ENCODE measurements at places on chromosomes 2 and 18.

- no peak for DNase-seq
Observed at GRCh38 chr2:1226766-1227165, 186.5 kb upstream of the TPO start.

DNA sequence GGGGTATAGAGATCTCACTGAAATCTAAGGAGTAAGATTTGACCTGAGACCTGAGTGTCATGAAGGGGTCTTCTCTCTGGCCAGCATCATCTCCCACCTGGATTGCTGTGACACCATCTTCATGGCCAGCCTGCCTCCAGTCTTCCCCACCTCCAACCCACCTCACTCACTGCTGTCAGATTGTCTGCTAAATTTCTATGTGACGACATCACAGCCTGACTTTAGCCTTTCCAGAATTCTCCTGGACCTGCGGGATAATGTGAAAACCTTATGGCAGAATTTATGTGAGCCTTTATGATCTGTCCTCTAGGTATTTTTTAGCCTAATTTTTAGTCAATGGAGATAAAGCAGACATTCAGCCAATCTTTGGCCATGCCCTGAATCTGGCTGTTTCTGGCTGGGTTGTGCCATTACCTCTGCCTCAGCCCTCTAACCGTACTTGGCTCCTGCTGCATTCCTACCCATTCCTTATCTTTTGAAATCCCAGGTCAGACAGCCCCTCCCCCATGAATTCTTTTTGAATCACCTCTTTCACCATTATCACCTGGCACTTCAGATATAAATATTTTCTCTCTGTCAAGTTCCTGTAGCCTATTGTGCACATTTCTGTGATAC is 66.4 kb upstream of the MMADHC start:
- no peak for DNase-seq

DNA sequence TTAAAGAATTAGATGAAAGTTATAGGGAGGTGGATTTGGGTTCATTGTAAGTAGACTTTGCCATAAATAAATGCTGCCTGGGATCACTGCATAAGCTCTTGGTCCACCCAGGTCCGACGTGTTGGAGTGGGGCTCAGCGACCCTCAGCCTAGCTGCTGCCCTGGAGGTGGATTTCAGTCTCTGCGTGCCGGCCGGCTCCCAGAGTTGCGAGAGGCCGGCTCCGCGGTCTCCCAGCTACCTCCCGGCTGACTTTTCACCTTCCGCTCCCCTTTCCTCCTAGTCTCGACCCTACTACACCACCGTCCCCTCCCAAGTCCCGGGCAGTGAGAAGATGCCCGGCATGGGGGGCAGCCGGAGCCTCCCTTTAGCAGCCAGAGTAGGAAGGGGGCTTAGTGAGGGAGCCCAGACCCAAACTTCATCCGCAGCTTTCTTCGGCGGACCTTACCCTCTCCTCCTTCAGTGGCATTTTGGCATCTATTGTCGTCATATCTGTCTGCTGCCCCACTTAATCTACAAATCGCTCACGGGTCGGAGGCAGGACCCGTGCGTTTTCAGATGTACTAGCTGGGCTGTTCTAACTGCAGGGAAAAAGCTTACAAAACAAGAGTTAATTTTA is 8.1 kb downstream of the EMX1 start:
- DNase-seq, result no peak

DNA sequence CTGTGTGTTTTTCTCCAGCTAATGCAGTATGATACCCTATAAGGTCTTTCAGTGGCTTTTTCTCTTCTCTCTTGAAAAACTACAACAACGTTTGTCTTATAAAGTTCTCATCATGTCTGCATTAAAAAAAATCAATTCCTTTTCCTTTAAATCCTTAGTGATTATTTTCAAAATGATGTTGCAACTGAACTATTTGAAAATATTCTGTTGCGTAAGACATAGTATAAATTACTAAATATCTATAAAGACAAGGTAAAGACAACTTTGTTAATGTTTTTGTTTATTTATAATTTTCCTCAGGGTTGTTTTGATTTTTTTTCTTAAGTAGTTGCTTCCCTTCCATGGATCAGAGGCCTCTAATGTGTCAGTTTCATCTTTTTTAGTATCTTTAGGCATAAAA is 21.2 kb downstream of the PARD3B start:
- no peak for DNase-seq

DNA sequence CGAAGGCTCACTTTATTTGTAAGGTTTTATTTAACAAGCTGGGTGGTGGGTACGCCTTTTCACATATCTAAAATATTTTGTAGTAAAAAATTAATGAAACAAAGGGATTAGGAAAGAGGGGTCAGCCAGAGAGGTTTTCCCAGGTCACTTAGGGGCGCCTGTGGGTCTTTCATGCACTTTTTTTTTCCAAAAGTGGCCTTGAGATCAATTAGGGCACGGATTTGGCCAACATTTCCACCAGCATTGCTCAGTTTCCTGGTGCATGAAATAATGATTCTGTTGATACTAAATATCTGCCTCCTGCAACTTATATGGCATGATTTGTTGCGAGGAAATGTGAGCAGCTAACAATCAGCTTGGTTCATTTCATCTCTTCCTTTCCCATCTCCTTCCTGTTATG is 67.6 kb upstream of the ZCCHC2 start:
- DNase-seq, result no peak

- DNase-seq, result peak; percentile 68
Observed at GRCh38 chr18:10926621-10927161, 222.7 kb downstream of the PIEZO2 start.

DNA sequence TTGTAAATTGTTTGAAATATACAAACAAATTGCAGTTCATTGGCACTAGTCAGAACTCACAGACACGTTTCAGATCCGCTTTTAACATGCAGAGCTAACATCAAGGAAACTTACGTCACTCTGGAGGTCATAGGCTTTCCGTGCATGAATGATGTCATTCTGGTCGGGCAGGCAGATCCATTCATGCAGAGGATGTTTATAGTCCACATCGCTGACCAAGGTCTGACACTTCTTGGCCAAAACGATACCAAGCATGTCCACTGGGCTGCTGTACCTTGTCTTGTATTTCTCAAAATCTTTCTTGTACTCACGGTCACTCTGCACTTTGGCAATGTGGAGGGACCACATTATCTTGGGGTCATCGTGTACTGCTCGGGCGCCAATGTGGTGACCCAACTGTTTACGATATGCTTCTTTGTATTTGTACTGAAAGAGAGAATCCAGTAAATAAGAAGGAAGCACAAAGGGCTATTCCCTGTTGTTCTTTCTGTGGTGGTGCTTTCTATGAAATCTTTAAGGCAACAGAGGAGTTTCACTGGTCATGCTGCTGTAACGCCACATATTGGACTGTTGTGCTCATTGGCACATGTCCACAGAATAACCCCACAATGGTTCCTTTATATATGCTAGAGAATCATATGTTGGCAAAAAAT is 114.8 kb downstream of the NEB start:
- DNase-seq, result no peak

DNA sequence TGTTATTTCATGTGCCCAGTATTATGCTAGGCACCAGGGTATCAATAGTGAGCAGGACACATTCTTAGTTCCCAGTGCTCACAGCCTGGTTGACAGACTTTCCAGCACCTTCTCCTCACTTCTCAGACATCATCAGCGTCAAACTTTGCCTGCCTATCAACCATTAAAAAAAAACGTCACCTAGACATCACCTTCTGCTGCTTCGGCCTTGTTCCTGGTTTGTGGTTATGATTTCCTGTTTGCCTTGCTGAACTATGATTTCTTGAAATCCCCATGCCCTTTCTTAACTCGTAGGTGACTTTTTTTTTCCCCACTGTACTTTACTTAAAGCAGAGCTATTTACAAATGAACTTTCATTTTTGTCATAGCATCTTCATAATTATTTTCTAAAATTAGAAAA is 60.4 kb upstream of the NABP1 start:
- no peak for DNase-seq

GRCh38 chr2:127197475-127198385 is 22.4 kb downstream of the CYP27C1 start:
- peak; percentile 59 for DNase-seq

DNA sequence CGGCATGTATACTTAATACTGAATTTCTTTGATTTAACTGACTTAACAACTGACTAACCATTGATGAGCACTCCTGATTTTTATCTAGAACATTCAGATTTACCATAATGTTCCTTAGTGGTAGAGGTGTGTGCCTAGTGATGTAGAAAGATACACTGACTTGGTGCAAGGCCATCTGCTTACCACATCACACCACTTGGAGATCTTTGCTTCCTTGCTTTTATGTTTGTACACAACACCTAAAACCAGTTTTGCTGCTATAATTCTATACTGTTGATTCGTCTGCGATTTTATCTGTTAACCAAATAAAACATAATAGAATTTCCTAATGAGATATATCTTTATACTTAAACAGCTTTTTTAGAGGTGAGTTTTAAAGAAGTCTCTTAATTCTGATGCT is 3.9 kb upstream of the FARP2 start:
- no peak for DNase-seq

GRCh38 chr2:211070547-211070946 is 514.1 kb downstream of the CPS1 start:
- DNase-seq, result no peak

DNA sequence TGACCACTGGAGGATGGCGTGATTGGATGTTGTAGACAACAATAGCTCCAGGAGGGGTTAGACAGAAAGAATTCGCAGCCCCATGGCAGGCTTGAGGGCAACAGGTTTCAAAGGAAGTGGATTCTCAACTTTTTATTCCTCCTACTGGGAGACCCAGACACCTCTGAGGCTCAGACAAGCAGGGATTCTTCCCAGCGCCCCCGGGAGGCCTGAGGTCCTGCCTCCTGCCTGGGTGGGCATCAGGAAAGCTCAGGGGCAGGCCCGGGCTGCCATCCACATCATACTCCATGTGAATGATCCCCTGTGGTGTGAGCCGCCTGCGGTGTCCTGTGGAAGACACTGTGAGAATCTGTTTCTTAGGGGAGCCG is 203.5 kb downstream of the CYP26B1 start:
- no peak for DNase-seq

DNA sequence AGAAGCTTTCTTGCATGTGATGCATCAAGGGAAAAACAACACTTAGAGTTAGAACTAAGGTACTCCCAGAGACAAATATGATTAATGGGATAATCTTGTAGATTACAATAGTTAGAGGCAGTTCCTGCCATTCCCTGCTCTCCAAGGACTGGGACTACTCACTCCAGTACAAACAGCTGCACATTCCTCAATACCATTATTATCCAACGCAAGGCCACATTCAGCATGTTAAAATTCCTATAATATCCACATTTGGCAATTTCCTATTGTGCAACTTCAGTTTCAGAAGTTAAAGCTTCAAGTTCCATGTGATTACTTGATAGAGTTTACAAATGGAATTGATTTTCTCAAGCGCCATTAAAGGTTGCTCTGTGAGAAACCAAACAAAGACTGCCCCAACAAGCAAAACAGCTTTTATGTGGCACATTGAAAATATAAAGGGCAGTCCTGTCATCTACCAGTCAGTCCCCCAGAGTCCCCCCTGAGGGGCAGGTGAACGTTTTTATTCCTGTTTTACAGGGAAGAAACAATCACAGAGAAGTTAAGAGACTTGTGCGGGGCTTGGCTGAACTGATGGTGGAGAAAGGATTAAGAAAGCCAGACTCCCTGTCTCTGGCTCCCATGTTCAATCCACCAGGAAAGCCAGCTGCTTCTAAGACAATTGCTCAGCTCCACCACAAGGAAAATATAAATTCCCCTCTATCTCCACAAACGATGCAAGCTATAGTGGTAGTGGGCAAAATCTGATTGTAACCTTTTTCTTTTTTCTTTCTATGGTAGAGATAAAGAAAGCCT is 72.6 kb downstream of the TXNL1 start:
- DNase-seq, result peak; percentile 43
